T-helper 2 cell (primary cell): ENCODE measurements at places on chromosomes 7 and 10.

- DNase-seq: no peak
Observed at GRCh38 chr10:86083664-86084175, 282.9 kb downstream of the GRID1 start.

DNA sequence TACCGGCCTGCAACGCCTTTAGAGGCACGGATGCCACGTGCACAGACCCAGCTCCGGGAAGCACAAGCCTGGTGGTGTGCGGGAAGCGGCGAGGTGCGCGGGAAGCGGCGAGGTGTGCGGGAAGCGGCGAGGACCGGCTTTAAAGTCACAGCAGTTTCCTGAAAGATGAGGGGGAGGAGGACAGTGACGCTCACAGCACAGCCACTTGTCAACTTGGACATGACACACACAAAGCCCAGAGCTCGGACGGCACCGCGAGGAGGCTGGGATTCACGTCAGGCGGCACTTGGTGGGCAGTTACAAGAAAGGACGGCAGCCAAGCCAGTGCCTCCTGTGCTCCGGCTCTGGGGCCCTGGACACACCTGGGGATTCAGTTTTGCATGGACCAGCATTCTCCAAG is 525.9 kb downstream of the DNAJB6 start:
- no peak for DNase-seq

GRCh38 chr7:144866189-144866588 is 30.3 kb upstream of the TPK1 start:
- DNase-seq: no peak

GRCh38 chr10:96488161-96488935 is 25.4 kb downstream of the TLL2 start:
- no peak for DNase-seq

DNA sequence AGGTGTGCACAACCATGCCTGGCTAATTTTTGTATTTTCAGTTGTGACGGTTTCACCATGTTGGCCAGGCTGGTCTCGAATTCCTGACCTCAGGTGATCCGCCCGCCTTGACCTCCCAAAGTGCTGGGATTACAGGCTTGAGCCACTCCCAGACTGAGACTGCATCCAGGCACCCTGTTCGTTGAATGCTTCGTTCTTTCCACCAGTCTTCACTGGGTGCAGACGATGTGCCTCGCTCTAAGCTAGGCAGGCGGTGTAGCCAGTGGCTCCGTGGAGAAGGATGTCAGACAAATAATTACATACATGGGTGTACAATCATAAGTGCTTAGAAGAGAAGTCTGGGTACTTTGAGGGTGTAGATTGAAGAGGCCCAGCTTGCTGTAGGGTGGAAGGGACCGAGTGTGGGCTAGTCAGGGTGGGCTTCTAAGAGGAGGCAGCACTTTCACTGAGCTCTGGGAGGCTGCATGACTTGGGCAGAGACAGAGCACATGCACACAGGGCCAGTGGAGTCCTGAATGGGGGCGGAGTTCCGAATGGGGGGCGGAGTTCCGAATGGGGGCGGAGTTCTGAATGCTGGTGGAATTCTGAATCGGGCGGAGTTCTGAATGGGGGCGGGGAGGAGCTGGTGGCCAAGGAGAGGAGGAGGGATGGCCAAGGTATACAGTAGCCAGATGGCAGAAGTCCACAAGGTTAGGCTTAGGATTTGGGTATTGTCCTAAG is 74.3 kb downstream of the COL26A1 start:
- no peak for DNase-seq

GRCh38 chr7:28992798-28993197 is 34.7 kb upstream of the TRIL start:
- DNase-seq: no peak
